Neural crest cell (in vitro differentiated cells): ENCODE measurements at places on chromosomes 2 and 18. TPM values are rescaled to one million over a fixed set of nuclear protein-coding genes. Genes with fewer than 3 reads are reported as not detected.

Gene PID1
- 0.34 and 0.91 TPM in 2 replicates for total RNA-seq

Gene GCKR
- total RNA-seq, result 0.42 TPM in 1 of 2 replicates, not detected in the other

DNA sequence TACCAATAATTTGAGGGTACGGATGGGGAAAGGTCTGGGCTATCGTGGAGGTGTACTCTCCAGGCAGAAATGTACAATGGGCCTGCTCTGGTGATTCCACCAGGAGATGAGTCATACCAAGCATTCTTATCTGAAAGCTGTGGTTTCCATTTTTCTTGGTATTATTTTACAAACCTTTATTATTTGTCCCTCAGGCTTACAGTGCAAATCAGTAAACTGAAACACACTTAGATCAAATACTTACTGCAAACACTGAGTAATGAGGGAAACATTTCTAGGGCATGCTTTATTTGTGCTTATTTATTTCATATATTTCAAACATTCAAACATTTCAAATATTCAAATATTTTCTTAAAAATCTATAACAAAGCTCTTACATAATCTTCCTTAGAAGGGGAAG lies 319.8 kb downstream of the RND3 start:
- DNase-seq, result no peak

- DNase-seq, result no peak
These were observed 570.1 kb upstream of the SYT4 start for GRCh38 chr18:43847164-43848091.

GRCh38 chr2:46716927-46717326 lies 198.7 kb downstream of the MCFD2 start:
- no peak for DNase-seq

- DNase-seq, result no peak
These were observed 171.2 kb downstream of the TCF4 start for GRCh38 chr18:55416791-55417190.

GRCh38 chr2:96564026-96564425 lies 27.5 kb downstream of the ARID5A start:
- no peak for DNase-seq

- DNase-seq, result no peak
These were observed 19.5 kb upstream of the CFAP36 start for GRCh38 chr2:55500025-55500424.
